ENCODE measurements at places on chromosomes 2 and 18.

DNA sequence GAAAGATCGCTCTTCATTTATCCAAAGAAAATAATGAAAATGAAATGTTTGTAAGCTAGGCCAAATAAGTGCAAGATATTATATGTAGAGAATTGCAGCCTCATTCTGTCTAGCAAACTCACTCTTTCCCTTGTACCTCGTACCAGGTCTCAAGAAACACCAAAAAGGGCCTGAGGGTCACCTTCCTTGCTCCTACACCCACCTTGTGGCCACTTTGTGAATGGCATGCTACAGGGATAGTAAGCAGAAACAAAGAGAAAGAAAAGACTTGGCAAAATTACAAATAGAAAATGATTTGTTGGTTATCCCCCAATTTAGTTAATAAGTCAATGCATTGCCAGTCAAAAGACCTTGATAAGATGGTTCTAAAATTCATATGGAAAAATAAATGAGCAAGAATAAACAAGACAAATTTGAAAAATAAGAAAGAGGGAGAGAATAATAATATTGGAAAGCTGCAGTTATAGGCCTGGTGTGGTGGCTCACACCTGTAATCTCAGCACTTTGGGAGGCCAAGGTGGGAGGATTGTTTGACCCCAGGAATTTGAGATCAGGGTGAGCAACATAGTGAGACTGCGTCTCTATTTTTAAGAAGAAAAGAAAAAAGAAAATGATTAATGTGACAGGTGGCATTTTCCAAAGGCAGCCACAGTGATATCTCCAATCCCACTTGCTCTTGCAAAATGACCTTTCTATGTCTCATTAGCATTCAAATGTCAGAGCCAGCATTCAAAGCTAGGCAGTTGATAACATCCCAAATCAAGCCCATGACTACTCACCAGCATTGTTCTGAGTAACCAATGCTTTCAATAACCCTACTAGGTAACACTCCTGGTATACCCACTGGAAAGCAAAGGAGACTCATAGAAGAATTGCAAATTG is 38.8 kb upstream of the BMP10 start:
- DNase-seq: peak; percentile 51

GRCh38 chr2:127235082-127235702 is 15.1 kb upstream of the CYP27C1 start:
- no peak for DNase-seq

GRCh38 chr18:47175283-47175897 is 774 bp downstream of the IER3IP1 start:
- no peak for DNase-seq

DNA sequence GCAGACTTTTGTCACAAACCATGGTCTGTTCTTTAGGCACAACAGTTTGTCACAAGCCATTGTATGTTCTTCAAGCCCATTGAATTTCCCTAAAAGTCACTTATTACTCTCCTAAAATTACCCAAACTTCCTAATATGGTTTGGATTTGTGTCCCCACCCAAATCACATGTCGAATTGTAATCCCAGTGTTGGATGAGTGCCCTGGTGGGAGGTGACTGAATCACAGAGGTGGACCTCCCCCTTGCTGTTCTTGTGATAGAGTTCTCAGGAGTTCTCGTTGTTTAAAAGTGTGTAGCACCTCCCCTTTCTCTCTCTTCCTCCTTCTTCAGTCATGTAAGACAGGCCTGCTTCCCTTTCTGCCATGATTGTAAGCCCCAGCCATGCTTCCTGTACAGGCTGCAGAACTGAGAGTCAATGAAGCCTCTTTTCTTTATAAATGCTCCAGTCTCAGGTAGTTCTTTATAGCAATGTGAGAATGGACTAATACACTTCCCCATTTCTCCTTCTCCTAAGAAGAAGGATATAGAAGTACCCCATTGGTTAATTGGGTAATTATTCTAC is 11.2 kb upstream of the GYPC start:
- DNase-seq: no peak

DNA sequence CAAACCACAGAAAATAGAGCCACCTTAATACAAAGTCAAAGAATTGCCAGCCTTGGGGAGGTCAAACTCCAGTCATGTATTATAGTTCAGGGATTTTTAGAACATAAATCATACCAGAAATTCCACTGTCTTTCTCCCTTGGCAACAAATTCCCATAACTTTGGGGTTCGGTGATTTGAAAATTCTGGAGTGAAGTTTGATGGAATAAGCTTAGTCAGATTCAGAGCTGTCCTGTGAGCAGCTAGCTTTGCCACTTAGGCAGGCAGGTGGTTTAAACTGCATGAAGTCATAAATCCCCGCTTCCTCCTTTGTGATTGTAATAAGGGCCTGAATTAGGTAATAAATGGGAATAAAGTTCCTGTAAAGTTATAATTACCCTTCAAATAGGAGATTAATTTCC is 457.0 kb upstream of the HNMT start:
- DNase-seq: no peak

GRCh38 chr2:215667585-215668377 is 231.9 kb upstream of the FN1 start:
- DNase-seq: no peak

DNA sequence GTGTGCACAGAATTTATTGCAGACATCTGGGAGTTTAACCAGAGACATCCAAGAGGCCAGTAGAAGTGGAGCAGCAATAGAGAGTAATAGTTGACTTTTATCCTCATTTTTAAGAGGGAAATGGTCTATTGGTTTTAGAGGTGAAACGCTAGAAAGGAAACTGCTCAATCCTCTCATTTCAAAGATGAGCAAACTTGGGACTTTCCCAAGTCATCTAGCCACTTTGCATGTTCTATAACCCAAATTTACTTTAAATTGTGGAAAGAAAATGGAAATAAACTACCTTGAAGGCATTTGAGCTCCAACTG is 601.7 kb downstream of the ARHGAP15 start:
- DNase-seq: no peak

DNA sequence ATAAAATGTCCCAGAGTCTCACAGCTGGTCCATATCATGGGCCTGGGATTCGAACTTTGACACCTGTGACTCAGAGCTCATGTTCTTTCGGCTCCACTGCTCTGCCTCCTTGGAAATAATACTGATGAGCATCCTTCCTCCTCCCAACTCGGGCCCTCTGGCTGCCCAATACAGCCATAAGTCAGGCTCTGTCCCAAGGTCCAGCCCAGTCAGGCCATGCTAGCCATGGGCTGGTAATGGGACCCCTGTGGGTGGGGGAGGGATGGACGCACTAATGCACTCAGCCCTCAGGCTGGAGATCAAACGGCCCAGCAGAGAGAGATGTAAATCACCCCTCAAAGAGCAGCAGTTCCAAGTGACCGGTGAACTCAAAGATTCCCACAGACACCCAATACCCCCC is 61.1 kb downstream of the DDX1 start:
- no peak for DNase-seq

DNA sequence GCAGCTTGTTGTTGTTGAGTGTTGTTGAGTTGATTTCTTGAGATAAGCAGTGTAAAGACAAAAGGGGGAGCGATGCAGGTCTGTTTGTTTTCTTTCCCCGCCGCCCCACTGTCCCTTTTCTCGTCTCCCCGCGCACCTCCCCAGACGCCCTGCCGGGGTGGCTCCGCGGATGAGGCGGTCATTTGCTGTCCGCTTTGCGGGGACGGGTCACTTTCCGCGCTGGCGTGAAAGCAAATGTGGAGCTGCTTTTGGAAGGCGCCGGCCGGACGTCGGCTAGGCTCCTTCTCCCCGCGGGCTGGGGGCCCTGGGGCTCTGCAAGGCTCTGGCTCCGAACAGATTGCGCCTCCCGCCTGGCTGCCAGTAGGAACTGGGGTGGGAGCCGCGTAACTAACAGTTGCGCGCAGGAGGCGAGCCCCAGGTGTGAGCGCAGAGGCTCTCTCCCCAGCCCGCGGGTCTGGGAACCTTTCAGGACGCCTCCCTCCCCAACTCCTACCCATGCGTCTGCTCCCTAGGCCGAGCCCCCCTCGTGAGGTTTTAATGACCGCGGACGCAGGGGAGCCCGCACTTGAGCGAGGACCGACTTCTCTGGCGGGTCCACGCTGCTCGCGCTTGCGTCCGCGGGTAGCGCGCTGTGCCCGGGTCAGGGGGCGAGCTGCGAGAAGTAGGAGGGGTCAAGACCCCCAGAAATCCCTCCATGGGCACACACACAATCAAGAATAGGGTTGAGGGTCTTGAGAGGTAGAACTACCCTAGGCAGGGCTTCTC is 146.6 kb downstream of the MEIS1 start:
- no peak for DNase-seq

GRCh38 chr2:145741181-145741580 is 1221.3 kb upstream of the ZEB2 start:
- DNase-seq: no peak

DNA sequence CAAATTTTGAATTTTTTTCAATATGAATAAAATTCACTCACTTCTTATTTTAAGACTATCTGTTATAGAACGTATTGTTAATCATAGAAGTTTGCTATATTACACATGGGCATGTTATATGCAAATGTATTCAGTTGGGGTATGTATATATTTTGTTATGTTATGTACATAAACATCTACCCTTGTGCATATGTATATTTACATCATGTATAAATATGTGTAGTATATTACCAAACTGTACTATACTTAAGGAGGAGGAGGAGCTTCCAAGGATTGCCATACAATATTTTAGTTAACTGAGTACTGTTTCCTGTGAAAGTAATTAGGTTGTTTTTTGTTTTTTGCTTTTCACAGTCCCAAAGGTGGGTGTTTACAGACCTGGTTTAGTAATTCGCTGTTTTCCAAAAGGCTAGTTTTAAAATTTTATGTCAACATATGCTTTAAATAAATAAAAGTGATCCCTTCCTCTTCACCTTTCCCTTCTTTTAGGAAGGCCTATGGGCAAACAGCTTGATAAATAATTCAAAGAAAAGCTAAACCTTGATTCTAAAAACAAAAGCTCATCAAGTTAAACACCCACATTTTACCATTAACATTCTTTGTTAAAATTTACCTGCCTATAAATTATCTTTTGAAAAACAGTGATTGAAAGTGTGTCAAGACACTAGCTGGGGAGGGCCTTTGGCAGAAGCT is 12.9 kb upstream of the POU3F3 start:
- no peak for DNase-seq

DNA sequence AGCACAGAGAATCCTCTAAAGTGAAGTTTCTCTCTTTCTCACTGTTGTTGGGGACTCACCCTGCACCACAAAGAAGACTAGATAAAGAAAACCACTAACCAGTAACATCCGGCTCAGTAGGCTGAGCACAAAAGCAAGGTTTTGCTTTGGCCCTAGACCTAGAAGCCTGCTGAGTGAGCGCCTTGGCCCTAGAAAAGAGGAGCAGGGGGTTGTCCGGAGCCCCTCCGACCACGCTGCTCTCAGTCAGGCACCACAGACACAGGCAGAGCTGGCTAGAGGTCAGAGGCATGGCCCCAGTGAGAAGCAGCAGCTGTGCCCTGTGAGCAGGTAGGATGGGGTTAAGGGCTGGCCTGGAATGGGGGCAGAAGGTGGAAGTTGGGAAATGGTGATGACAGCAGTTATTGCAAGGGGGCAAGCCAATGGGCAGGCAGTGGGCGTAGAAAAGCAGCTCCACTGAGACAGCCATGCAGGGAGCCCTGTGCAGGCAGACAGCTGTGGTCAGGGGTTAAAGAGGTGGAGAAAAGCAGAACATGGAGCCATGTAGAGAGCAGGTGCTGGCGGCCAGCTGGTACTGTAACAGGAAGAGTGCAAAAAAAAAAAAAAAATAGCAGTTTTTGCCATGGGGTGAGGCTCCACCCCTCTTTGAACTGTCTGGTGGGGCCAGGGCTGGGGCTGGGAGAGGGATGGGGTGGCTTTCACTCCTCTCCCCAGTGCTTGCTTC is 36.9 kb upstream of the SLC14A1 start:
- DNase-seq: no peak

Data from activated T-helper 9 cell treated with anti-CD3 and anti-CD28 coated beads, Interleukin-2, amount 50 U/mL, for 16 hours (primary cell).